ENCODE measurements at places on chromosomes 6 and 20. TPM values are rescaled to one million over a fixed set of nuclear protein-coding genes. Genes with fewer than 3 reads are reported as not detected.

The FAXC gene
- 1.5 TPM for total RNA-seq

The GRIK2 gene
- 0.79 TPM for total RNA-seq

The PRSS35 gene
- 0.12 TPM for total RNA-seq

DNA sequence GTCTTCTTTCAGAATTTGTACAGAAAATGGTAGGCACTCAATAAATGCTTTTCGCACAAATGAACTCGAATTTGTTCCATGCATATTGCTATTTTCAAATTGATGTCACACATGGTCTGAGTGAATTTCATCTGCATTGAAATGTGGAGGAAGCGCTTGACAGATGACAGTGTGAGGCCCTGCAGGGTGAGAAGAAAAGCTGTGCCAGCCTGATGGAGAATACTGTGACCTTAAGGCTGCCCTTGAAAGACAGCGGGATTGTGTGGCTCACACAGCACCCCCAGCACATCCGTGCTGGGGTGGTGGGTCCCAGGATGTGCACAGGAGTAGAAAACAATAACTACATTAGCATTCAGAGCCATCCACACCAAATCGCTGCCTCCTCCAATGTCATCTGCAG is 14.8 kb upstream of the MCHR2 start:
- no peak for DNase-seq

DNA sequence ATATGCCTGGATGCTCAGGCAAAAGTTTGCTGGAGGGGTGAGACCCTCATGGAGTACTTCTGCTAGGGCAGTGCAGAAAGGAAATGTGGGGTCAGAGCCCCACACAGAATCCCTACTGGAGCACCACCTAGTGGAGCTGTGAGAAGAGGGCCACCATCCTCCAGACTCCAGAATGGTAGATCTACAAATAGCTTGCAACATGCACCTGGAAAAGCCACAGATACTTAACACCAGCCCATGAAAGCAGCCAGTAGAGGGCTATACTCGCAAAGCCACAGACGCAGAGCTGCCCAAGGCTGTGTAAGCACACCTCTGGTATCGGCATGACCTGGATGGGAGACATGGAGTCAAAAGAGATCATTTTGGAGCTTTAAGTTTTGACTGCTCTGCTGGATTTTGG is 60.7 kb upstream of the GJE1 start:
- no peak for DNase-seq

- no peak for DNase-seq
Observed at GRCh38 chr6:169978615-169979161, 227.3 kb downstream of the ERMARD start.

GRCh38 chr6:121032268-121033006 is 301.8 kb downstream of the TBC1D32 start:
- no peak for DNase-seq

DNA sequence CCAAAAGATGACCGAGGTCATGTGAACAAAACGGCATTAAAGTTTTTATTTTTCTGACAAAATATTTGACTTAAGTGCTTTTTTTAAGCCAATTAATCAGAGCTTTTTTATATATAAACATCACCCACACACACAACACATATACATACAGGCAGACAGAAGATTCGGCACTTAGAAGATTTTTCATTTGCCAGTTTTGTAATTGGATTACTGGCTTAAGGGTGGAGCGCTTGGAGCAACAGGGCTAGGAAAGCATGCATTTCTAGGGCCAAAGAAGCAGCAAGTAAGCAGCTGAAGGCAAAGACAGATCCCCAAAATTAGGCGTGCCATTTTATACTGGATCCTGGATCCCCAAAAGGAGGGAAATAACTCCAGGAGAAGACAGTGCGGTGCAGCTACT is 30.3 kb downstream of the SAMD5 start:
- no peak for DNase-seq
